ENCODE measurements at places on chromosomes 1 and 21.

GRCh38 chr1:36115200-36115669, 9.8 kb downstream of the COL8A2 start:
- no peak for DNase-seq

GRCh38 chr1:154843636-154844296, 26.3 kb downstream of the KCNN3 start:
- DNase-seq = no peak

- no peak for DNase-seq
Measured at GRCh38 chr1:65478379-65479026, 58.0 kb downstream of the LEPR start.

DNA sequence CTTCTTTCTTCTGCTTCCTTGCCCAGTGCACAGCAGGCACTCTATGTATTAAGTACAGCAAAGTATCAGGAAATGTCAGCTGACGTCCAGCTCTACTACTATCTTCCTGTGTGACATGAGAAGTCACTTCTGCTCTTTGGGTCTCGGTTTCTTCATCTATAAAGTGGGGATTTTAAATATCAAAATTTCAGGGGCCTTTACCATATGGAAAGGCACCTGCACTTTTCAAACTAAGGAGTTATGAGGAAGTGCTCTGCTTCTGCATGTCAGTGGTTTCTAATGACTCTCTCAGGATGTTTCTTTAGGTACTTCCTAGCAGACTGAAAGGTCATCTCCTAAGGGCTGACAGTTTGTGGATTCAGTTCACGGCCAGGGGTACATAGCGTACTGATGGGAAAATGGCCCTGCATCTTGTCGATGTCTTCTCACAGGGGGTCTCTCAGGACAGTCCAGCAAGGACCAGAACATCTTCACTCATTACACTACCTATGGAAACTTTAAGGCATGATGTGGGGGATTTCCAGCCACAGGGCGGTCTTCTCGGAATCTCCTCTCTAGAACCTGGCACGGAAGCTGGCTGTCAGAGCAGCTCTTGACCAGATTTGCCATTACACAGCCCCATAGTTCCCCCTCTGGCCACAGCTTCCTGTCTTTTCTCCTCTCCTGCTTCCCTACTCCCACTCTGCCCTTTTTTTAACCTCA, 42.0 kb upstream of the MTF1 start:
- DNase-seq = no peak

- no peak for DNase-seq
Measured at GRCh38 chr1:219517031-219517430, 95.9 kb downstream of the ZC3H11B start.

DNA sequence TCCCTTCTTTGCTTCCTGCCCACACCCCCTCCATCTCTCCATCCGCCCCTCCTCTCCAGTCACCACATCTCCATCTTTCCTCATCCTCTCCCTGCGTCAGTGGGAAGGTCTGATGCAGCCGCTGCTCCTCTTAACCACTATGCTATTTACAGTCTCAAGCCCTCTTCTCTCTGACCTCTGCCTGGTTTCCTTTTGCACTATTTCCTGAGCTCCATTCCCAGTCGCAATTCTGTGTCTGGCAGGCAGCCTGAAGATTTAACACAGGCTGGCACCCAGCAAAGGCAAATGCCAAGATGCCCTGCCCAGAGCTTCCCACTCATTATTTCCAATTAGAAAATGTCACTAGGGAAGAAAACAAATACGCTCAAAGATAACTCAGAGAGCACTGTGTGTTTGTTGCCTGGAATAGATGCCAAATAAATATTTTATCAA, 89.6 kb upstream of the LPGAT1 start:
- DNase-seq = no peak

- DNase-seq = no peak
Measured at GRCh38 chr1:108502138-108502537, 52.0 kb downstream of the NBPF6 start.

GRCh38 chr1:204731985-204732575, 46.5 kb upstream of the LRRN2 start:
- no peak for DNase-seq

DNA sequence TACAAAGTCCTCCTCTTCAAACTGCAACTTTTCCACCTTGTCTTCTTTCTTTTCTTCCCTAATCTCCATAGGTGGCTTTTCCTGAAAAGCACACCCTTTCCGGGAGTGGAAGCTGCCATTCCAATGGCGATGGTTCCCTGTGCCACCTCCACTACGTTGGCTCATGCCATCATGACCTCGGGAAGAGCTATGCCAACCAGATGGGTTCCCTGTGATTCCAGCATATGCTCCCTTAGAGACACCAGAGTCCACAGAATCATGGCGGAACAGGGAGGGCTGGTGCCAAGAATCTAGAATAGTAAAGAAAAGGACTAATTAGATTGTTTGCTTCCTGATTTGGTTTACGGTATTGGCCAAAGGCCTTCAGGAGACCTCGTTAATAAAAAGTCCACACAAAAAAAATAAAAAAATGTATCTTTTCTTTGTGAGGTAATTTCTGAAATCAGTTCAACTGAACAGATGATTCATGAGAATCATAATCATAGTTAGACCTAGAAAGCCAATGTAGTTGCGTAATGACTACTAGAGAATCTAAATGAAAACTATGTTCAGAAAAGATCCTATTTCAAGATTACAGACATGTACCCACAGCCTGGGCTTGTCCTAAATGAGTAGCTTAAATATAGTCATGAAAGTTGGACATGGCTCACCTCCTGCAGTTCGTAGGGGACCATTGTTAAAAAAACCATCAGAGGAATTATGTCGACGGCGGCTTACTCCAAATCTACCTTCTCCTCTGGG, 30.9 kb upstream of the CCDC17 start:
- DNase-seq = peak; percentile 31

GRCh38 chr21:36282568-36283230, 37.3 kb upstream of the MORC3 start:
- no peak for DNase-seq

DNA sequence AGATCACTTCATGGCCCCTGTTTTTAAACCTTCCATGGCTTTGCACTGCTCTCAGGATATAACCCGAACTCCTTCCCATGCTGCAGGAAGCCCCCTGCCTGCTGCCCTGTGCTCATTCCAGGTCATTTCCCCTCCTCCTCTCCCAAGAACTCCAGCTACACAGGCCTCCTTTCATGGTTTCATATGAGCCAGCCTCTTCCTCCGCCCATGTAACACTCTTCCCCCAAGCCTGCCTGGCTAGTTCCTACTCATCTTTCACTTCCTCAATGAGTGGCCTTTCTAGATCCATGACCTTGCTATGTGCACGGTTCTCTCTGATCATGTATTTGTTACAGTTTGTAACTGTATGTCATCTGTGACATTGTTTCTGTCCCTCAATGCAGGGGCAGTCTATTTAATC, 3.1 kb upstream of the NCF2 start:
- DNase-seq = no peak

- DNase-seq = no peak
Measured at GRCh38 chr1:152657677-152658076, 5.5 kb upstream of the LCE2D start.

GRCh38 chr1:85550784-85551516, 29.6 kb upstream of the CCN1 start:
- no peak for DNase-seq

DNA sequence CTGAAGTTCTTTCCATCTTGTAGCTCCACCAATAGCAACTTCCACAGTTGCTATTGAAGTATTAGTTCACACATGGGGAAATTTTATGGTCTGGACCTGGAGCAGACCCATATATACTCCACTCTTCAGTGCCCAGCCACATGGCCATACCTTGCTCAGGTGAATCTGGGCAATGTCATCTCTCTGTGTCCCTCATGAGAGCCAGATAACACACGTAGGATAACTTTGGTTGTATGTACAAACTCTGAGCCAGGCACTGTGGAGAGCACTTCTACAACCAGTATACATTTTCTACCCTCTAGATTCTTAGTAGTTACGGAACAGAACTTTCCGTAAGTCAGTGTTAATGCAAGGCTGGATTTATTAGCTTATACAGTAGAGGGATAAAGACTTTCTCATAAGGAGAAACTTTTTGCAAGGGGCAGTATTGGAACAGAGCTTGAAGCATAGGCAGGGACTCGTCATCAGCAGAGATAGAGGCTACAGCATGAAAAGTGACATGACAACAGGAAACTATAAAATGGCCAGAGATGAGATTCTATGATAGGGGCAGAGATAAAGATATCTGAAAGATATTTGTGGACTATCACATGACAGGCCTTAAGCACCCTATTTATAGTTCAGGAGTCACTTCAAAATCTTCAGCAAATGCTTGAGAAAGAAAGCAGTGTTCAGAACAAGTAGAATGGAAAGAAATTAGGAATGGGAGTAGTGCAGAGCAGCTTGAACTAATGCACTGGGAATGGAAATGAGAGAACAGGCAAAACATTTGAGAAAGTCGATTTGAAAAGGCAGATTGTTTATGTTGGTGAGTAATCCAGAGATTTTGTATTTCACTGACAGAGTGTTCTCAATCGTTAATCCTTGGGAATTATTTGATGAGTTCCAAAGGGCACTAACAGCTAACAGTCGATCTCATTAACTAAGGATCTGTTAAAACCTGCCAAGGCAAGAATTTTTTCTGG, 481.8 kb downstream of the USP25 start:
- no peak for DNase-seq

- peak; percentile 14 for DNase-seq
Measured at GRCh38 chr1:17196496-17197185, 8.3 kb upstream of the PADI1 start.

DNA sequence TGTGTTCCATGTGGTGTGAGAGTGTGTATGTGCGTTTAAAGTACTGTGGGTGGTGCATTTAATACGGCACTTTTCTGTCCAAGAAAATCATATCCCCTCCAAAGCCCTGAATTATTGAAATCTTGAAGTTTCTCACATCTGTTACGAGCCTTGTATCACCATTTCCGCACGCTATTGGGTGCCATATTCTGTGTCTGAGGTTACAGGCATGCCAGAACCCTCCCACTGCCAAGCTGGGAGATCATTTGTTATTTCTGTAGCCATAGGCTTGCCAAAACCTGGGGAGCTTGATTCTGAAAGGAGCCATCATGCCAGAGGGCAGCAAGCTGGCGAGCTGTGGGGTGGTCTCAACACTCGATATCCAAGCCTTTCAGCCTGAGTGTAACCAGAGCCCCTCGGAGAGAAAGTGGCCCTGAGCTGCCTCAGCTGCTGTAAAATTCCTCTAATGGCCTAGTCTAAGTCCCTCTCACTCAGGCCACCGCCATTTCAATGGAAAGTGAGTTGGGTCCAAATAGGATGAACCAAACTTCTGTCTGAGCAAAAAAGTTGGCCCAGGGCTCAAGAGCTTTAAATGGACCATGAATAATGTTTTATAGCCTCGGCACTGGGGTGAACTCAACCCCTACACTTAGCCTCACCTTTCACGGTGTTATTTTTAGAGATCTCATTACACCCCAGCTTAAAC, 298.4 kb upstream of the DUSP10 start:
- DNase-seq = no peak

DNA sequence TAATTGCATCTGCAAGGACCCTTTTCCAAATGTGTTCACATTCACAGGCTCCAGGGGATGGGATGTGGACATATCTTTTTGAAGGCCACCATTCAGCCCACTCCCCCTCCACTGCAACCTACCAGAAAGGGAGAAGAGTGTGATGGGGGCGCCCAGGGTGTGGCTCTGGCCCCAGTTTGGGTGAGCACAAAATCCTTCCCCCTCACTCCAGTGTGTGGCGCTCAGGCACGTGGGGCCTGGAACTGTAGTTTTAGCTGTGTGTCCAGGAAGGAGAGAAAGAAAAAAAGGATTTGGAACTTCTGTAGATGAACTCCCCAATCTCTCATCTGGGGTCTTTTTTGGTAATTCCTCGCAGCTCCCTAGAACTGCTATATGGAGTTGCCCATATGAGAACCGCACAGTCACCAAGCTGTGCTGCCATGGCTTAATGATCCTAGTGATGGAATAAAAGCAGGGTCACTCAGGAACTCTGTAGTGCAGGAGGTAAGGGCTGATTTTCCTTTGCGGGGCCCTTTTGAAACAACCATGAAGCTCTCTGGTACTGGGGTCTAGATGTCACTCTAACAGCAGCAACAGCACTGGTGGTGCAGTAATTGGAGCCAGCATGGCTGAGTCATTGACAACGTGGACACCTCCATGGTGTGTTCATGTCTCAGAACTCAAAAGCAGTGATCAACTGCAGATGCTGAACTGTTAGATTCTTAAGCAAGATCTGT, 17.0 kb downstream of the AGT start:
- DNase-seq = no peak

DNA sequence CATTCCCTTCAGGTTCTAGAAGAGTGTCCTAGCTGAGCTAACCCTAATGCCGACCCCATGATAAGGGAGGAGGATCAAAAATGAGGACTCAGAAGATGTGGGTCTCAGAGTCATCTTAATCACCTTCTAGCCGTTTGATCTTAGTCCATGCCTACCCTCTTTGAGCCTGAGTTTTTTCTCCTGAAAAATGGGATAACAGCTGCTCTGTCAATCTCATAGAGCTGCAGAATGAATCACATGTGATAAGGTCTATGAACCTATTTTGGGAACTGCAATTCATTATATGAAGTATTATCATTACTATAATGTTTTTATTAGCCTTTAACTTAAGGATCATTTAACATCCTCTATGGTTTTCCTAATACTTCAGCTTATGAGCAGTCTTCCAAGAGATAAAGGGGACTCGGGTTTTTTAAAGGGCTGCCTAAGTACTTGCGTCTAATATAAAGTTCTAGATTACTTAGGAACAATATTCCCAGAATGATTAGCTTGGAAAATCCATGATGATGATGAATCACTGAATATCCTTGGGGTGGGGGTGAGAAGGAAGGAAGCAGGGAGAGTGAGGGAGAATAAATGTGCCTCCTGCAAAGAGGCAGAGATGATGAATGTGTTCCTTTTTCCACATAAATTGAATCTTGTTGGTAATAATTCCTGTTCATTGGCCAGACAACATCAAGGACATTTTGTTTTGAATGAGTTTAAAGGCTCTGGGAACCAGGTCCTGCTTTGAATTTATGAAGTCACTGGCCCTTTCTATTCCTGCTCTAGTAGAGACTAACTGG, 66.8 kb downstream of the COLGALT2 start:
- DNase-seq = no peak

- no peak for DNase-seq
Measured at GRCh38 chr1:94883691-94884090, 43.2 kb downstream of the CNN3 start.

GRCh38 chr1:8182034-8182761, 135.7 kb upstream of the SLC45A1 start:
- no peak for DNase-seq

DNA sequence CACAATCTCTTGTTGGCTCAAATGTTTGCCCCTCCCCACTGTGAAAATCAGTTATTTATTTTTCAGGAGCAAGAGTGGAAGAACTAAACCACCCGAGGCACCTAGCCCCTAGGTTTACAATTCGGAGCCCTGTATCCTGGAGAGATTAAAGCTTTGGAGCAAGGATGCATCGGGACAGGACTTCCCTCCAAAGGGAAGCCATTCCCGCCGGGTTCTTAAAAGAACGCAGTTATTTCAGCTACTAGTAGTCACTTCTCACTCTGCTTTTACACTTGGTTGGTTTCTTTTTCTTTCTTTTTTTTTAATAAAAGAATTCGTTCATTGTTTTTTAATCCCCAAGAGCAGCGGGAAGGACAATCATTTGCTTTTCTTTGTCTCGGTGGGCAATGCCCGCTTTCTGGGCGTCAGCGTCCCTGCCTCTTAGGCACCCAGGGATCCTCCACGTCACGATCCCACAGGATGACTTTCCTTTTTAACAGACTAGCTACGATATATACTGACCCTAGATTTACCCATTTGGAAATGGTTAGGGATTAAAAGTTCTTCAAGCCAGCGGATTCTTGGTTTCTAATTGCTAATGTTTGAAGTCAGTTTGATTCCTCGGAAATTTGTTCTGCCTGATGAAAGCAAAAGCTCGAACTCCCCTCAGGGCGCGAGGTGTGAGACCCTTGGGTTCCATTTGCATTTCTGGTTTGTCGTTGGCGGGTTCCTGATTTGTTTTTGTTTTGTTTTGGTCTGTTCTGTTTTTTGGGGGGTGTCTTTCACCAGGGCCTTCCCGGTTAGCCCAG, 9.0 kb downstream of the TBX15 start:
- DNase-seq = no peak
